ENCODE measurements at places on chromosomes 4 and X.

DNA sequence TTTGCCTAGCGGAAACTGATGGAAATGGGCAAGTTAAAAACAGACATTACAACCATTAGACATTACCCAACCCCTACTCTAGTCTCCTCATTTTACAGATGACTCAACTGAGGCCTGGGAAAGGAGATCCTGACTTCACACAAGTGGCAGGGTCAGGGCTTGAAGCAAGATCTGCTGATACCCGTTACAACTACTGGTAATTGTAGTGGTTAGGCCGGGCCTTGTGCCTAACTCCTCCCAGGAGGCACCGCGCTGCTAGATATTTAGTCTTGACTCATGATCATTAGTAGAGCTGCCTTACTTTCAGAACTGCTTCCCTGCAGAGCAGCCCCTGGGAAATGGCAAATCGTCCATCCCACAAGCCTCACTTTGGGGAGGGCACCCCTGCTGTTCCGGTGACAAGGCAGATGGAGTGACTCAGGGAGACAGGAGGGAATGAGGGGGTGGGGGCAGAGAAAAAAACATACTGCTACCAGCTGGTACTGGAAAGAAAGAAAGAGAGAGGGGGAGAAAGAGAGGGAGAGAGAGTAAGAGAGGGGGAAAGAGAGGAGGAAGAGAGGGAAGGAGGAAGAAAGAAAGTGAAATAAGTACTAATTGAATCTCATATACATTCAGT, 12.2 kb downstream of the ARHGEF6 start:
- no peak for DNase-seq

DNA sequence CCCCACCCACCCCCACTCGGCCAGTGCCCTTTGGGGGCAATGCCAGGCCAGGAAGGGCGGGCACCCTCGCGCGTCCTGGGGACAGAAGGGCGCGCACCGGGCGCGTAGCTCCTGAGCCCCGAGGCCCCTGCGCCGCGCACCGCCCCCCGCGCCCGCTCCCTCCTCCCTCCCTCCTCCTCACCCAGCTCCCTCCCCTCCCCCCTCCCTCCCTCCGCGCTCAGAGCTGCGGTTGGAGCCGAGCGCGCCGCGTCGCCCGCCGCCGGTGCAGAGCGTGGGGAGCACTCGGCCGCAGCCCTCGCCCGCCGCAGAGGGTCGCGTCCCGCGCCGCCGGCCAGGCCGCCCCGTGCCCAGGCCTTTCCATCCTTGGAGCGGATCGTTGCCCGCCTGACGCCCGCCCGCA, at the start of gene ATP2B3:
ATP2B3 (plus strand) TSS at position 220 of the 400 bp plus-strand sequence. CDS start 18,606 bp downstream, outside the sequence.
- no peak for DNase-seq

DNA sequence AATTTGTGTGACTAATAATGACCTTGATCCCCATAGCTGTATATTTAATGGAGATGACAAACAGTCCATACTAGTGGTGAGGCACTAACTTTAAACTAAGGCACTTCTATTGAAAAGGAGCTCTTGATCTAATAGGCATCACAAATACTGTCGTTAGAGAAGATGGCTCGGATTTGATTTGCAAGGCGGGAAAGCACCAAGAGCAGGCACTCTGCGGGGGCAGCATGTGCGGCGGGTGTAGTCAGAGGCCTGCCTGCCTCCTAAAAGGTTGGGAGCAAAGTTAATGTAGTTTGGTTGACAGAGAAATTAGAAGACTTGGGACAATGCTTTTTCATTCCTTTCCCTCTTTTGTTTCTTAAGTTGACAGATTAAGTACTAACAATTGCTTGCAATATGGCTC, 278.8 kb downstream of the CFAP299 start:
- no peak for DNase-seq

DNA sequence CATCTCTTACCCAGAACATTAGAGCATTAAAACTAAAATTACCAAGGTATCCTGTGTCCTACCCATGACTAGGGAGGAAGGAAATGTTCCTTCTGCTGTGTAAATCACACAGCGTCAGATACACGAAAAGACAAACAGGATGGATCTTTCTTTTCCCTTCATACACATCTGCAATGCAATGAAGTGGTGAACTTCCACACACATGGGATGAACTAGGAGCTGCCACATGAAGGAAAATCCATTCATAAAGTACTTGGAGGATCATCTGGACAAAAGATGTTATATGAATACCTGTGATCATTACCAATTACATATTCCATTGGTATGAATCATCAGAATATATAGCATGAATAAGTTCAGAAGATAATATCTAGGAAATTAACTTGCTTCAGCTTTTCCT, 46.2 kb downstream of the LDB2 start:
- no peak for DNase-seq

GRCh38 chr4:107743532-107743931, 23.5 kb upstream of the PAPSS1 start:
- DNase-seq: no peak

GRCh38 chr4:41881981-41882624, 53.1 kb upstream of the TMEM33 start:
- DNase-seq: no peak

DNA sequence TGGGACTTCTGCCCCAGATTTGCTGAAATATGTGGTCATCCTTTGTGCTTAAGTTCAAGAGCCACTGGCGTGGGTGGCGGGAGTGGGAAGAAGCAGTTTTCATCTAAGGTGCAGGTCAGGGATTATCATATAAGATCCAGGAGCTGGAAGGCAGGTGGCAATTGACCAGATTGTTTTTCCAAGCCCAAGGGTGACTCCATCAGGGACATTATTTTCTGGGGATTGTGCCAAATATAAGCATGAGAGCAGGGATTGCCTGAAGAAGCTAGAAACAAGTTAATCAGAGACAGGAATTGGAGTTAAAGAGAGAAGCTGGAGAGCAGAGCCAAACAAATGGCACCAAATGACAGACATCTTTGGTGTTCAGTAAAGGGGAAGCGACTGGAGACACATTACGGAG, 19.4 kb upstream of the SEL1L3 start:
- DNase-seq: no peak

DNA sequence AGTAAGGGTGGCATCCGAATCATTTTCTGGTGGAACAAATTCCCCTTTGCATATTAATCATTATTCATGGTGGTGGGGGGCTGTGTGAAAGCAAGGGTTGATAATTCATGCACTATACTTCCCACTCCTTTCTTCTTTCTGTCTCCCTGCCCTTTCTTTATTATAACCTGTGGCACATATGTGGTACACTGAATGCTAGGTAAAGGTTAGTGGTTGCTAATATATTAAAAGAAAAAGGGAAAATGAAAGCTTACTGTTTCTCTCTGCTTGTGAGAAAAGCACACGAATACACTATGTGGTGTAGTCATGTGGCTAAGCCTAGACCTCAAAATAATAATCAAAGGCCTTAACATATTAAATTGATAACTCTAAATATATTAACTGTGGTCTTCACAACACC, 178.4 kb upstream of the RPS6KA3 start:
- no peak for DNase-seq

- DNase-seq: no peak
Observed at GRCh38 chr4:157242871-157243270, 22.3 kb downstream of the GRIA2 start.

DNA sequence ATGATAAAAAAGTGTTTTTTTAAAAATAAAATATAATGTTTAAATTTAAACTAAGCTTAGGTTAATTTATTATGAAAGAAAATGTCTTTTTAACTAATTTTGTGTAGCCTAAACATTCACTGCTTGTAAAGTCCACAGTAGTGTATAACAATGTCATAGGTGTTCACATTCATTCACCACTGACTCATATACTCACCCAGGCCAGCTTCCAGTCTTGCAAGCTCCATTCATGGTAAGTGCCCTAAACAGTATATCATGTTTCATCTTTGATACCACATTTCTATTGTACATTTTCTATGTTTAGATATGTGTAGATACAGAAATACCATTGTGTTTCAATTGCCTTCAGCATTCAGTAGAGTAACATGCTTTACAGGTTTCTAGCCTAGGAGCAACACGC, 530.3 kb downstream of the EPHA5 start:
- DNase-seq: no peak

- DNase-seq: no peak
Observed at GRCh38 chr4:100162027-100162685, 28.1 kb downstream of the DDIT4L start.

DNA sequence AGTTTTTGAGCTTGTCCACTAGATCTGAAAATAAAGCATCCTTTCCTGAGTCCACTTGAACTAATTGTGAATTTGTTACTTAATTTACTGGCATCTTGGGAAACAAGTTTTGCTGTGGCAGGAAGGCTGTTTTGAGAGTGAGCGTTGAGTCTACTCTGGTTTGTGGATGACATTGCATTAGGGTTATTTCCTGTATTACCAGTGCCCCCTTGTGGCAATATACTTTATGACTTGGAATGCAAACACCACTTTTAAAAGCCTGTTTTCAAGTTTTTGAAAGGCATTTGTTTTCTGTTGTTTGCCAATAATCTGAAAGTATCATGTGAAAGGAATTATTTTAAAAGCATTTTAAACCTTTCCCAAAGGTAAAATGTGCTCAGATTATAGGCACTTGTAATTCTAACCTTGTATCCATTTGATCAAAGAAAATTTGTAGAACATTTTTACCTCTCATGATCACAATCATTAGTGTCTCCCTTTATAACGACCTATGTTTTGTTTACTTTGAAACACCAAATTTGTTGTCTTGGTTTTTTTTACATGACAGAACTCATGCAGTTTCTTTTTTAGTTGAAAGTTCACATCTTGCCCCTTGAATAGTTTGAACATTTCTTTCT, 18.0 kb upstream of the CYP2U1 start:
- DNase-seq: no peak

GRCh38 chr4:41303372-41304118, 46.8 kb downstream of the UCHL1 start:
- DNase-seq: no peak

DNA sequence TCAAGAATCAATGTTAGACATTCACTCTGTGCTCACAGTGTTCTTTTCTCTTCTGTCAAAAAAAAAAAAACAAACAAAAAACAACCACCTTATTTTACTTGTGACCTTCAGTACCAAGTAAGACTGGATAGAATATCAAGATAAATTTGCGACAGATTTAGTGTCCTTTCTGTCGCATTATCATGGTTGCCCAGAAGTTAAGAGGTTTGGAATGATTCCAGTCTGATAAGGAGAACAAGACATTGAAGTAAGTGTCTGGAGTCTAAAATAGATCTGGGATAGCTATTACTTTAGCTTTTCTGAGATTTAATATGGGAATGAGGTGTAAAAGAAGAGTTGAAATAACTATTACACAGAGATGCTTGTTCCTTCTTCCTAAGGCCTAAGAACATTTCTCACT, 31.7 kb downstream of the SNCA start:
- DNase-seq: no peak

GRCh38 chr4:184265546-184266351, 48.1 kb upstream of the ENPP6 start:
- DNase-seq: no peak

- DNase-seq: no peak
Observed at GRCh38 chr4:100836929-100837328, 319.1 kb upstream of the EMCN start.

GRCh38 chr4:54662901-54663585, 5.3 kb downstream of the KIT start:
- no peak for DNase-seq

DNA sequence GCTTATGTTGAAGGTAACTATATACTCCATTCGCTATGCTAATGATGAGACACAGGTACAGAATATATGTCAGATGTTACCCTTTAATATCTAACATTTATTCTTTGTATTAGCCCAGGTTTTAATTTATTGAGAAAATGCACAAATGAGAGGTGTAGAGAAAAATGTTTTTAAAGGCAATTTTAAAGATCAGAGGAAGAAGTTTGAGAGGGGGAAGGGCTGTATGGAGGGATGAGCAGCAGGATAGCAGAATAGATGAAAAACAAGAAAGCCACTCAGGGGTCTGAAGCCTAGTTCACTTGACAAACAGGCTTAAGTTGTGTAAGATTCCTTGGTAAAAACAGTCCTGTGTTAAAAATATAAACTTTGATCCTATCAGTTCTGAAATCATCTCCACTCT, 3.7 kb downstream of the MAB21L2 start:
- DNase-seq: no peak

DNA sequence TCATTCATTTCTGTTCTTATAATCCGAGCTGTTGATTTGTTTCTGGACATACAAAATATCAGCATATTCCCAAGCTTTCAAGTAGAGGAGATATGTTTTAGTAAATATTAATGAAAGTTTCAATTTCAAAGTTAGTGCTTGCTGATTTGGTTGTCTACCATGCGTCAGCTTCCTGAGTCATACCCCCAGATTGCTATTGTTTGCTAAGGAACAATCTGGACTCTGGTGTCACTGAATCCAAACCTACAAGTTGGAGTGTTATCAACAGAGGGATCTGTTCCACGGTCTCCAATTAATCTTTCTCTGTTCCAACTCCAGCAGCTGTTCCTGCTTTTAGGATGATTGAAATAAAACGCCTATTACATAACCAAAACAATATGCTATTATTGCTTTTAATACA, 96.1 kb upstream of the FAM9A start:
- DNase-seq: no peak

DNA sequence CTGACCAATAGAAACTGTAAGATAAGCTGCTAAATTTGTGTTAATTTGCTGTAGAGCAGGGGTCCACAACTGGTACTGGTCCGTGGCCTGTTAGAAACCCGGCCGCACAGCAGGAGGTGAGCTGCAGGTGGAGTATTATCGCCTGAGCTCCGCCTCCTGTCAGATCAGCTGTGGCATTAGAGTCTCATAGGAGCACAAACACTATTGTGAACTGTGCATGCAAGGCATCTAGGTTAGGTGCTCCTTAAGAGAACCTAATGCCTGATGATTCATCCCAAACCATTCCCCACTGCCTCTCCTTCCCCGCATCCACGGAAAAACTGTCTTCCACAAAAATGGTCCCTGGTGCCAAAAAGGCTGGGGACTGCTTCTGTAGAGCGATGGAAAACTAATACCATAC, 19.7 kb downstream of the FBXW7 start:
- DNase-seq: no peak

DNA sequence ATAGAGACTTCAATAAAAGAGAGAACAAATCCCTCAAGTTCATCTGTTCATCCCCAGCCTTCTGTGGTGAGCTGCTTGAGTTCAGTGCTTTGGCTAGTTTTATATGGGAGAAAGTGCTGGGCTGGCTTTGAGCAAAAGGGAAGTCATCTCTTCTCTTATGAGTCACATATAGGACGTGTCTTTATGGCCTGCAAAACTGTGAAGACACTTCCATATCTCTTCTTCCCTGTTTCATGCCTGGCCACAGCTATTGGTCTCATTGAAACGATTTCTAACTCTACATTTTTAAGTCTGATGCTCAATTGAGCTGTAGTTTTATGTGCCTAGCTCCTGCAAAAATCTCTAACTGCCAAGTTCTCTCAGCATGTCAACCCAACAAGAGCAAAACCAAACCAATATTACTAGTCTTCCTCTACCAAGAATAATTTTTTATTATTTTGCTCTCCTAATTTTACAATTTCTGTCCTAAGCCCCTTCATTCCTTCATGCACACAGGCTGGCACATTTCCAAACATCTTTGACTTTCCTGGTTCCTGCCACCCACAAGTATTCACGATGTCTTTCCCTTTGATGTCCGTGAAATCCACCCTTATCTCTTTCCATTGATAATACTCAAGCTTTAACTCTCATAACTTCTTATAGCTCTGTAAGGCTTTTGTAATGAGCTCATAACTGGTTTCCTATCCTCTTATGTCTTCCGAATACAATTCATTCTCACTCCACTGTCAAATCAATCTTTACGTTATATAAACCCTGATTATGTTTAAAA, 165.3 kb downstream of the BTC start:
- no peak for DNase-seq

Data from posterior cingulate gyrus (tissue), 11 donors.